Activated naive CD8-positive, alpha-beta T cell treated with anti-CD3 and anti-CD28 coated beads, Interleukin-2, amount 50 U/mL, for 24 hours (primary cell): ENCODE measurements at places on chromosomes 3 and 15.

DNA sequence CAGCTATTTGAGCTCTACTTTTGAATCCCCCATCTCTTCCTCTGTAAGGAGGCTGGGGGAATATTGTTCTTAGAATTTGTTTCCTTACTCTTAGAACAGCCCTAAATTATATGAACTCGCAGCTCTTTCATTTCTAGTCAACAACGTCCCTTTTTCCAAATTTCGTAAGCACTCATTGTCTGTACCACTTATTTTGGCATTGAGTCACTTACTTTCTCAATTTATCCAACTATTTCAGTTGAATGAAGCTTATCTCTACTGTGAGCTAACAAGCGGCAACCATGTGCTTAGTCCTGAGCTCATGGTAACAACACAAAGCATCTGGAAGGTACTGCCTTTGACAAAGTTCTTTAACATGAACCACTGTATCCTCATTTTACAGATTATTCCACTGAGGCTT lies 191.1 kb downstream of the GREM1 start:
- DNase-seq: no peak

- DNase-seq: no peak
These were observed 371.5 kb upstream of the GOLIM4 start for GRCh38 chr3:168467115-168467714.

DNA sequence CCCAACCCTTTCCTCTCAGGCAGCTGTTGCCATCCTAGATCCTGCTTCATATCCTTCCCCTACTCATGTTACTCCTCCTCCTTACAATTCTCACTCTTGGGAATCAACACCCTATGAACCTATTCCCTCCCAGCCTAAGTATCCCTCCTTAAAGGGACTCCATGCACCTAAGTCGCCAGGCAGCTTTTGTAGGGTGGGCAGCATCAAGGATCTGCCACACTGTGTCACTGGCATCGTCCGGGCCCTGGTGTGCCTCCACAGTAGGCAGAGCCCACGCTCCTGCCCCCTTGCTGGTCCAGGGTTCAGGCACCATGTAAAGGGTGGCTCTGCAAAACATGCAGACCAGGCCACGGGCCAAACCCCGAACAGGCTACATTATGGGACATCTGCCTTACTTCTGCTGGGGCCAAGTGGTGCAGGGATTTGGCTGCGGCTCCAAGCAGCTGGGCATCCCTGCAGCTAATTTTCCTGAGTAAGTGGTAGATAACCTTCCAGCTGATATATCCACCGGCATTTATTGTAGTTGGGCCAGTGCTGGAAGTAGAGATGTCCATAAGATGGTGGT lies 53.4 kb downstream of the GSK3B start:
- no peak for DNase-seq

- DNase-seq: no peak
These were observed 92.4 kb upstream of the THBS1 start for GRCh38 chr15:39488516-39488915.

- no peak for DNase-seq
These were observed 485.9 kb downstream of the SQOR start for GRCh38 chr15:46120713-46121112.

DNA sequence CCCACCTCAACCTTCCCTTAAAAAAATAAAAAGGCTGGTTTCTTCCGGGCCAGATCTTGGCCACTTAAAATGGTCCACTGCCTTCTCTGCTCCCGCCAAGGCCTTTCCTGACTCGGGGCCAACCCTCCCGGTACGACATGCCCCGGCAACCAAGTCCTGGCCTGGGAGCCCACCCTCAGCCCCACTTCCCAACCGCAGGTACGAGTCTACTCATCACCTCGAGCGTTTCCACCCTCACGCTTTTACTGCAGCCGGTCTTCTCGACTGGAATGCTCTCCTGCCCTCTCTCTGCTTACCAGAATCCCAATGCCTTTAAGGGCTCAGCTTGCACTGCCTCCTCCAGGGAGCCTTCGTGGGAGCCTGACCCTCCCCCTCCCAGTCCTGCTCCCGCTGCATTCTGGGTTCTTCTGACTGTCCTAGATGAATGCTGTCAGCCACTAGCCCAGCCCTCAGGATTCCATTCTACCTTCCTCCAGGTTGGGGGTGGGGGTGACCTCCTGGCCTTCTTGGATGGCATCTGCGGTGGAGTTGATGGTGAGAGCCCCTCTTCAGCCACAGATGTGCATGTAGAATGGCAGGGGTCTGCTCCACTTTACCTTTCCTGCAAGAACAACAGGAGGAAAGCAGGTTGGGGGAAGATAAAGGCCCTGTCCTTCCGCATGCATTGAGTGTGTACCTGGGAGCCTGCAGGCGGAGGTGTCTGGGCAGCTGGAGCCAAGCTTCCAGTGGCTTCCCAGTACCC lies 1.1 kb upstream of the CSRNP1 start:
- DNase-seq: no peak

DNA sequence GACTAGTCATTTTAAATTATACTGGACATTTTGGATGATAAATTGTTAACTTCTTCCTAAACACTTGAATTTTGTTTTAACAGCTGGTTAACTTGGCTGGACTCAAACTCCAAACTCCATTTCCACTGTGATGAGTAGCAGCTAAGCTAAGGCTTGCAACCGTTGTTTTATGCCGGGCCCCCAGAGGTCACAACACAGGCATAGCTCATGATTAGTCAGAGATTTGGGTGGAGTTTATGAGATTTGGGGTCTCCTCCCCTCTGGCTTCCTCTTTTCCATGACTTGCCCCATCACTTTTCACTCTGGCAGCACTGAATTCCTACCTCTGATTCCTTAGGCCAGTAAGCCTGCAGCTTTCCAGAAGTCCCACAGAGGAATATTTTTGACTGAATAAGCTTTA lies 12.8 kb downstream of the THAP10 start:
- no peak for DNase-seq

GRCh38 chr3:126061301-126062032 lies 22.5 kb downstream of the SLC41A3 start:
- DNase-seq: no peak

- DNase-seq: no peak
These were observed 74.9 kb upstream of the PPIB start for GRCh38 chr15:64237677-64238076.

GRCh38 chr3:126743781-126744180 lies 39.7 kb downstream of the CHCHD6 start:
- no peak for DNase-seq

- DNase-seq: no peak
These were observed 59.6 kb upstream of the ZBTB38 start for GRCh38 chr3:141308588-141309218.

GRCh38 chr3:144187531-144188210 lies 216.0 kb downstream of the DIPK2A start:
- no peak for DNase-seq
